ENCODE measurements at places on chromosomes 5 and 9.

GRCh38 chr9:128911529-128912035 is 9.2 kb upstream of the PHYHD1 start:
- no peak for DNase-seq

GRCh38 chr5:135750506-135750905 is 84.0 kb upstream of the SLC25A48 start:
- no peak for DNase-seq

DNA sequence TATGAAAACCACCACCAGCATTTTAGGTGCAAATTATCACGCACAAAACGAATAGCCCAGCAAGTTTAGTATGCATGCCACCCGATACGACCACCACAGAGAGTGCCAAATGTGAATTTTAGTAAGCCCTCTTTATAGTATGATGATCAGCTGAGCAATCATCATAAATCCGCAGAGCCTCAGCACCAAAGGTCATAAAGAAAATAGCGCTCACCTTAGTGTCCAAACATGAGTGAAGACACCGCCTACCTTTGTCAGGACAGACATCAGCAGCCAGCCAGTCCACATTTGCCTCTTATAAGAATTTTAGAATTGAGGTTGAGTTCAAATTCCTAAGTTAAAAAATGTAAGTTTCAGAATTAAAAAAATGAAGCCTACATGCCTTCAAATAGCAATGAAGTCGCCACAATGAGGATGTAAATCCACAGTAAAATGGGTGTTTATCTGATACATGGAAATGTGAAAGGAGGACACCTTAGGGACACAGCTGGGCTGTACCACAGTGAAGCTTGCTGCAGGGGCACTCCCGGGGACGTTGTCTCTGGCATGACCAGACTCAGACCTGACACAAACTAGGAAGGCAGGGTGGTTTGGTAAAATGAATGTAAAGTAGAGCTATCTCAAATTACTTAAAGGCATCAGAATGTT is 149.0 kb downstream of the AUH start:
- DNase-seq, result no peak

- DNase-seq, result no peak
These were observed 10.3 kb upstream of the LAMC3 start for GRCh38 chr9:130998597-130999244.

DNA sequence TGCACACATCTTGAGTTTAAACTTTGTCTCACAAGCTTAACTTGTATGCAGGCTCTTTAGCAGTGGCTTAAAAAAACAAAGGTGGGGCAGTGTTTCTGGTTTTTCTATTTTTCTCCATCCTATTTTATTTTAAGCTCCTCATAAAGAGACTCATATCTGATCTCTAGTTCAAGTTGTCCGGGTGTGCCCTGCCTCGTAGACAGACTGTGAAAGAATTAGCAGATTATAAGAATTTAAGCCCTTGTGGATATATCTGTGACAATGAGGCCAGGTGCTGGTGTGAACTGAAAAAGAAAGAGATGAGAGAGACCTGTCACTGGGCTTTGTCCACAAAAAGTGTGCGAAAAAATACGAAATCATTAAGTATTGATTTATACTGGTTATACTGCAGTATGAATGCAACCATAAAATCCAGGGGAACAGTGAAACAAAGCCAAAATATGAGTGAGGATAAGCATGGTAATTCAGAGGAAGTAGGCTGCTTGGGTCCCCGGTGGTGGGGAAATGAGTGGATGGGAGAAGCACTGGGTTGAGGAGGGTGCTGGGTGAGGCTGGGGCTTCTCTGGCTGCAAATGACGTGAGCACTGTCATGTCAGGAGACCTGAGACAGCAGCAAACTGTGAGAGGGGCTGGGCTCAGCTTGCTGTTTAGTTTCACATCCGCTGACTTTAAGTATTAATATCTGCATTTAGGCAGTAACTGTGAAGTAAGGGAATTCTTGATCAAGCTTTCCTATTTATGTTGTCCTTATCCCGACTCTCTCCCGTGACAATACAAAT is 179.7 kb upstream of the ANKRD55 start:
- DNase-seq, result no peak

- DNase-seq, result no peak
These were observed 29.5 kb downstream of the RXRA start for GRCh38 chr9:134355561-134356279.

DNA sequence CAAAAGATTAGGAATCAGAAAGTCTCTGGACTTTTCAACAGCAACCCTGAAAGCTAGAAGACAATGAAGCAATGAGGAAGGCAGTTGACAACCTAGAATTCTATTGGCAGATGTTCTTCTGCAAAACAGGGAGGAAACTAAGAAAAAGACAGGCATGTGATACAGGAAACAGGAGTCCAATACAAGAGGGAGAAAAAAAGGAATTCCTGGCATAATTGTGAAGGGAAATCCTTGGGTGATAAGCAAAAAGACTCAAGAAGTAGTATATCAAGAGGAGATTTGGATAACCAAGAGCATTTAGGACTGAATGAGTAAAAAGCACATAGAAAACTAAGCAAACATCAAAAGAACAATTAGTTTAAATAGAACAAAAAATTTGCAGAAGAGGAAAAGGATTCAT is 58.6 kb downstream of the LPAR1 start:
- DNase-seq, result no peak

Measured in stimulated activated CD8-positive, alpha-beta memory T cell treated with anti-CD3 and anti-CD28 coated beads, Interleukin-2, amount 100 ng/mL, for 48 hours (primary cell).